ENCODE measurements at places on chromosomes 12 and 14.

DNA sequence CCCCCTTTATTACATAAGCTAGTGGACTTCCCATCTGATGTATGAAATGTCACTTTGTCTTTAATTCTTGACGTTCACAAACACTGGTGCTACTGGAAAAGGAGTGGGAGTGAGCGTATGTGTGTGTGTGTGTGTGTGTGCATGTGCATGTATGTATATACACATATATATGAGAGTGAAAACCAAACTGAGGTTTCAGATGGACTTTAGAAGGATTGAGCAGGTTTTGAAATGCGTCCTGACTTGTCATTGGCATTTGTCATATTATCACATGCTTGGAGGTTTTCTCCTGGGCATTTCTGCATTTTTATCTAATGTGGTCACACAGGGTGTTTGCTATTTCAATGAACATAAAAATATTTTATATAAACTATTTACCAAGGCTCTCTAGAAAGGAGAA lies 1085.9 kb downstream of the BCL11B start:
- no peak for DNase-seq

- DNase-seq, result no peak
Measured at GRCh38 chr12:57750561-57751431, 1.3 kb downstream of the CDK4 start.

DNA sequence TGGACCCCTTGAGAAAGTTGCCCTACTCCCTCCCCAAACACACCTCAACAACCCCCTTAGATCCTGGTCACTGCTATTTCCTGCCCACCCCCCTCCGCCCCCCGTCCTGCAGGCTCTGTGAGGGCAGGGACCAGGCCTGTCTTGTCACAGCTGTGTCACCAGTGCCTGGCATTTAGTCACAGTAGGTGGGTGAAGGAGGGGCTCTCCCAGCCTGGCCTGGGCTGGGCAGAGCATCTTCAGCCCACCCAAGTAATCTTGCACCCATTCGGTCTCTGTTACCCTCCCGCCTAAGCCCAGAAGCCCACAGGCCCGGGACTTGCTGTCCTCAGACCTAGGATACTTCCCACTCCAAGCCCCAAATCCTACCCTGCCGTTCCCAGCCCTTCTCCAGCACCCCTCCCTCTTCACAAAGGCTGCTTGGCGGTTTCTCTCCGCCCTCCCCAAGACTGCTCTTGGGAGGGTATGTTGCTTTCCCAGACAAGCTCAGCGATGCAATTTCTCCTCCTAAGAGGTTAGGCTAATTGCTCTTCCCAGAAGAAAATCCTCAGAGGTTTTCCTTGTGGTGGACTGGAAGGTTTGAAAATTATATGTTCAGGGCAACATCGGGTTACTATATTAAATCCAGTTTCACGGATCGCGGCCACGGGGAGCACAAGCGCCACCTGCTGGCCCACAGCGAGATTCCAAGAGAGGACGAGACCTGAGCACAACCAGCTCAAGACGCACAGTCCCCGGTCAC lies 50.8 kb upstream of the ZFP36L1 start:
- peak; percentile 83 for DNase-seq

DNA sequence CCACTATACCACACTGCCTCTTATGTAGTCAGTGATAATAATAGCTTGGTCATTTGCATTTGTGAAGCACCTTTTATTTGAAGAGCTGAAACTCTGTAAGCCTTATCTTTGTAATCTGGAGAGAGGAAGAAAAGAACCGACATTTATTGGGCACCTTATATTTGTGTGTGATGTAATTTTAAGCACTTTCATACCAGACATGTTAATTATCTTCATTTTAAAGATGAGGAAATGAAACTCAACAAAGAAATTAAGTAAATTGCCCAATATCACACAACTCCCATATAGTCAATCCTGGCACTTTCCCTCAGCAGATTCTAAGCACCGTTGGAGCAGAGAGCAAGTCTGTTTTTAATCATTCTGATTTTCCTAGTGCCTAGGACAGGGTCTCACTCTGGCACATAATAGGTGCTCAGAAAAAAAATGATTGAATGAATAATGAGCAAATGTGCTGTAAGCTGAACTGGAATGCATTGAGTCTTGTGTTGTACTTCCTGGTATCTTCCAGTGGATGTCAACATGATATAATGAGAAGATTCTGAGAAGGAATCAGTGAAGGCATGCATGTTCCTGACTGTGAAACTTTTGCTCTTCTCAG lies 418.9 kb downstream of the ZFP36L1 start:
- DNase-seq, result no peak

DNA sequence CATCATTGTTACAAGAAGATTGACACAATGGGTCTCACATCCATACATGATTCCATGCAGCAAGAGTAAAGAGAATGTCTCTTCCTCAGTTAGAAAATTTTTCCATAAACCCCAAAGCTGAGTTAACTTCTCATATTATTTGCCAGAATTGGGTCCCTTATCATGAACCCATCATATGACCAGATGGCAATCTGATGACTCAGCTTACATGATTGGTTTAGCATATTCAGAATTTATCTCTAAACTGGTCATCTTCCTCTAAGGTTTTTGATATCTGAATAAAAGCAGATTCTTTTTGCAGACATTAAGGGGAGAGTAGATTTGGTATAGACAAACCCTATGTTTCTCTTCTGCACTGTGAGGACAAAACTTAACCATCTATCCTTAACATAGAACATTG lies 174.9 kb downstream of the PIK3C2G start:
- no peak for DNase-seq

All from suppressor macrophage treated with lipopolysaccharide for 4 hours (primary cell).